ENCODE measurements at places on chromosomes 1 and 21.

- no peak for DNase-seq
These were observed 15.7 kb downstream of the ABCG1 start for GRCh38 chr21:42234464-42235241.

GRCh38 chr1:36330940-36331339 lies 7.5 kb upstream of the EVA1B start:
- no peak for DNase-seq

DNA sequence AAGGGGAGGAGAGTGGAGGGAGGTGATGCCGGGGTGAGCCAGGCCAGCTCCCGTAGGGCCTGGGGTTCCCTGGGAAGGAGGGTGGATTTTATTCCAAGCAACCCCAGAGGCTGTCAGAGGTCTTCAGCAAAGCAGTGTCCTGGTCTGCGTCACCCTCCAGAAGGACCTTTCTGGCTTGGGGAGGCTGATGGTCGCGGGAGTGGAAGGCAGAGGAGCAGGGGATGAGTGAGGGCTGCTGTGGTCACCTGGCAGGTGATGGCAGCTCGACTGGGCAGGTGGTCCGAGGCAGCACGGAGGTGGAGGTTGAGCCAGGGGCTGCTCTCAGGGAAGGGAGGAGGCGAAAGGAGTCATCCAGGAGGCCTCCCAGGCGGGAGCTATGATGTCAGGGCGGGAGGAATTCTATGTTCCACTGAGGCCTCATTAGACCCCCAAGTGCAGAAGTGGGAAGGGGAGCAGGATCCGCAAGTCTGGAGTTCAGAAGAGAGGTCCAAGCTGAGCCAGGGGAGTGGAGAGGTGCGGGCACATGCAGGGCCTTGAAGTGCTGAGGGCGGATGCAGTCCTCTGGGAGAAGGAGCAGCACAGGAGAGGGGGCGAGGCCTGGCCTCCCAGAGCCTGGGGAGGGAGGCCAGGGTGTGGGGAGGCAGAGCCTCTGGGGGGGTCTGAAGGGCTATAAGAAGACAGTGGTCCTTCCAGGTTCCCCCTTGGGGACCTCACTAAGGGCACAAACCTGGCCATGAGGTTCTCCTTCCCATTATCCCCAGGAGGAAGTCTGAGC lies 33.3 kb downstream of the BMP8A start:
- no peak for DNase-seq

- no peak for DNase-seq
These were observed 102.3 kb upstream of the TIAM1 start for GRCh38 chr21:31446226-31446855.

Measured in lower leg skin (tissue), 4 donors.